Aorta (tissue), 5 donors: ENCODE measurements at places on chromosomes 2 and 18. TPM values are rescaled to one million over a fixed set of nuclear protein-coding genes. Genes with fewer than 3 reads are reported as not detected.

DNA sequence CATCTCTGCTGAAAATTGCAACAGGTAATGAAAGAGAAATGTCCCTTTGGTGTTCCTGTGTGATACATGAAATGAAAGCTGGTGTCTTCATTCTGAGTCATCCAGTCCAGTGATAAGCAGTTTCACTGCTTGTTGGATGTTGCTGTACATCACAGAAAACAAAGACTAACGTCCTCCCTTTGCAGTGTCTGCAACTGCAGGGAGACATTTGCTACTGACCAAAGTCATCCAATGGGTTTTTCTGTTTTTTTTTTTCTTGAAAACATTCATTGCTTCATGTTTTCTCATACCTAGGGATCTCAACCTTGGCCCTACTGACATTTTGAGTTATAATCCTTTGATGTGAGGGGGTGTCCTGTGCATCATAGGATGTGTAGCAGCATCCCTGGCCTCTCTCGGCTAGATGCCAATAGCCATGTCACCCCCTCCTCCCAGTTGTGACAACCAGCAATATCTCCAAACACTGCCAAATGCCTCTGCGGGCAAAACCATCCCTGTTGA, 63.6 kb upstream of the FZD5 start:
- DNase-seq: no peak

DNA sequence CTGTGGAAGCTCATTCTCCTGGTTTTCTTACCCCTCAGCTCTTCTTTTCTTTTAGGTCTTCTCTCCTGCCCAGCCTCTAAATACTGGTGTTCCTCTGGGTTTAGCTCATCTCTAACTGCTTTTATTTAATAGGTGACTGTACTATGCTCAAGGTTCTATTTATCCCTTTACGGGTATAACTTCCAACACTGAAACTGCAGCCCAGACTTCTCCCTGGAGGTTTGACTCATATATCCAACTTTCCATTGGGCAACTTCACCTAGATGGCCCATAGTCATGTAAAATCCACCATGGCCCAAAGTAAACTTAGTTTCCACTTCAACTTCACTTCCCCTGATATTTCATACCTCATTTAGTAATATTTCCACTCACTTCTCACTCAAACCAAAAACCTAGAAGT, 273.1 kb downstream of the PLCL1 start:
- no peak for DNase-seq

GRCh38 chr2:40315683-40316082, 136.2 kb downstream of the SLC8A1 start:
- no peak for DNase-seq

GRCh38 chr2:231052494-231053451, 3.9 kb upstream of the PSMD1 start:
- DNase-seq: peak; percentile 87

DNA sequence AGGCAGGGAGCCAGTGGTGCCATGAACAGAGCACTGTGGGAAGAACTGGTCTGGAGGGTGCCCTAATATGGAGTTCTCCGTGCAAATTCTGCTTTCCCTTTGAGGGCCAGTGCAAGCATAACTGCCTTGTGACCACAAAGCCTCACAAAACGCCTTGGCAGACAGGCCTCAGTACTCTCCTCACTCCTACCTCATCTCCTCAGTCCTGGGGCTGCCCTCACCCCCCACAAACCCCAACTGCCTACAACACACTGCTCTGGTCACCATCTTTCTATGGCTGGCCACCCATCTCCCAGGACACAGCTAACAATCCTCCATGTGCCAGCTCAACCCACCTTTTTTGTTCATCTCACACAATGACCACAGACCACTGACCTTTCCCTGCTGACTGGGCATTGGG, 8.9 kb downstream of the COX5B start:
- no peak for DNase-seq

Gene ABCG5
- total RNA-seq: not detected

Gene UGT1A5
- not detected for total RNA-seq

Gene CXCR2
- total RNA-seq: 4.9 TPM

Gene LRRTM1
- 0.39 TPM for total RNA-seq
